ENCODE measurements at places on chromosomes 2 and 18.

DNA sequence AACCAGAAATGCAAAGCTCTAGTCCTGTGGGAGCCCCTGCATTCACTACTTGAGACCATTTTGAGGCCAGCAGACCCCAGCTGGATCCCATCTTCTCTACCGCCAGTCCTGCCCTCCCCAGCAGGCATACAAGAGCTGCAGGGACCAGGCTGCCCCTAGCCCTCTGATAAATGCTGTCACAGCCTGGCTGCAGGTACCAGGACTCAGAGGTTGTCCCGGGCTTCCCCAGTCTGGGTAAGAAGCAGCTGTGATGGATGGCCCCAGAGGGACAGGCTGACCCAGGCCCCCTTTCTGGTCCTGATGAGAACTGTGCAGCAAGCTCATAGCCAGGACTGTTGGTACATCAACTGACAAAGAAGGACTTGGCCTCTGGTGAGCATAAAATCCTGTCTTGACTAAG is 132.9 kb upstream of the APCDD1 start:
- DNase-seq = no peak

DNA sequence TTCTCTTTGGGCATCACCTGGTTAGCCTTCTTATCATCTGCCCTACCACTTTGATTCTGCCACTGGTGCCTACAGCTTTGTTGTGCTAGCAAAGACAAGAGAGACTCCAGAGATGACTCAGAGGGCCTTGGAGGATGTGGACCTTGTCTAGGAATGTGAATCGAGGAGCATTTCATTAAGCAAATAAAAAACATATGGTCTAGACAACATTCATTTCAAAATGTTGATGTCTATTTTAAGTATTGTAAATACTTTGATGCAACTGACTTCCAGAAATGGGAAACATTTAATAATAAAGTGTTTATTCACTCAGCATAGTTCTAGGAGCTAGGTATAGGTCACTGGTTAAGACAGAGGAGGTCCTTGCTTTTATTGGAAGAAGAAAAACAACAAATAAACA is 195.5 kb downstream of the CDCA7 start:
- no peak for DNase-seq

DNA sequence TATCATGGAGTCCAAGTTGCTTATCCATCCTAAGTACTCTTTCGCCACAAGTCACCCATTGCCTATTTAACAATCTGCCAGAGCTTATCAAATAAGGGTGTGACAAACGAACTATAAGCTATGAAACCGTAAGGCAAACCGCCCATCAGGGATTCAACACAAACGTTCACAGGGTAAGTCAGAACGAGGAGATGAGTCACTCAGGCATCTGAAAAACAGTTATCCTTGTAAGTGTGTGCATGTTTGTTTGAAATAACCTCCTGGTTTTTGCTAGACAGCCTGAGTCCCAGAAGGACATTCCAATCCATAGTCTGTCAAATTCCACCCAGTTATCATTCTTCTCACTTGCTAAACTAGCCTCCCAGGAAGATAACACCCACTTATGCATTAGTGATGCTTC is 299.1 kb downstream of the PAX3 start:
- DNase-seq = no peak

DNA sequence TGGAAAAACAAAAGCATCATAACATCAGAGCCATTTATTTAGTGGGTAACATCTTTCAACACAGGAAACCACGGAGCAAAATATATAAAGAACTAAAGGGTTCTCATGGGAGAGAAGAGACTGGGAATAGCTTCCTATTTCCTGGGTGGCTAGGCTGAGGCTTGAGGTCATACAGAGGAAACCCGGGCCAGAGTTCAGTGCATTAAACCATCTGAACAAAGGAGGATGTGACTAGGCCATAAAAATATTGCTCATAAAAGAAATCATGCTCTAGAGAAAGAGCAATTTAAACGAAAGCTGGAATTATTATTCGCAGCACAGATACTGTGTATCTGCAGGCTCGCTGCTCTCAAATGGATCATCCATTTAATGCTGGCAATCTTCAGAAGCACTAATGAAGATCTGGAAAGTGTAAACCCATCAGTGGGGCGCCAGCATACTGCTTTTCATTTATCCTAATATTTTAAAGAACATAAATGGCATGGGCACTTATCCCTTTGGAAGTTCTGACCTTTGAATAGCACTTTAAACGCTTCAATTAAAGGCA is 83.3 kb downstream of the GALNT14 start:
- no peak for DNase-seq

DNA sequence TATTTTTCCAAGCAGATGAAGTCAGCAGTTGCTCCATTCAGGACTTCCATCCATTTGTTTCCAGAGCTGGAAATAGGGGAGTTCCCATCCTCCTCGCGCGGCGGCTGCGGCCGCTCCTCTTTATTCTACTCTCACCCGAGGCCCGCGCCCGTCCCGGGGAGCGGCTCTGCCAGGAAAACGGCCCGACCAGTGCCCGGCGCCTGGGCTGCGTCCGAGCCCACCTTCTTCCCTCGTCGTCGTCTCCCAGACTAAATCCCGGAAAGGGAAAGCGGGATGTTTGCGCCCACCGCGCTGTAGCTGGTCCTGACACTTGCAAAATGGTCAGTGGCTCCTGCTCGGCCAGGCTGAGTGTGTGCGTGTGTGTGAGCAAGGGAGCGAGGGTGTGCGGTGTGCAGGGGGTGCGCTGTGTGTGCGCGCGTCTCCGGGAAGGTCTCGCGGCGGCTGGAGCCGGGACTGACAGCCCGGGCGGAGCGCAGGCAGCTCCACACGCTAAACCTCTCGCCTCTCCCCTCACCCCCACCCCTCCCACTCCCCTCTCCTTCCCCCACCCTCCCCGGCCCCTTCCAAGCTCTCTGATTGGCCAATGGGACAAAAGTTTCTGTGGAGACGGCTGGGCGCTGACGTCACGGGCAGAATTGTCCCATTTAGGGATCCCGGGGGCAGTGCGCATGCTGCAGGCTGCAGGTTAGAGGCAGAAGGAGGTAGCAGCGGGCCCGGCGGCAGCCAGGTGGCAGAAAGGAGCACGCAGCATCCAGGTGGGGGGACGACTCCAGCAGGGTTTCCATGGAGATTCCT is at the start of gene NOL4:
Gene NOL4, minus strand, starts transcription at position 491 of the 795 bp plus-strand sequence. CDS start 1,660 bp downstream, outside the sequence.
- peak; percentile 94 for DNase-seq
